ENCODE measurements at places on chromosomes 11 and 22.

GRCh38 chr22:38327396-38327795 lies 10.2 kb upstream of the CSNK1E start:
- no peak overlapping the region for H3K27ac ChIP-seq
- no peak overlapping the region for H3K4me3 ChIP-seq
- no peak for DNase-seq
- H3K27me3 ChIP-seq, result no peaks in the 10 kb centered on the region
- no peaks in the 10 kb centered on the region for H3K4me1 ChIP-seq
- no peaks in the 10 kb centered on the region for H3K36me3 ChIP-seq

DNA sequence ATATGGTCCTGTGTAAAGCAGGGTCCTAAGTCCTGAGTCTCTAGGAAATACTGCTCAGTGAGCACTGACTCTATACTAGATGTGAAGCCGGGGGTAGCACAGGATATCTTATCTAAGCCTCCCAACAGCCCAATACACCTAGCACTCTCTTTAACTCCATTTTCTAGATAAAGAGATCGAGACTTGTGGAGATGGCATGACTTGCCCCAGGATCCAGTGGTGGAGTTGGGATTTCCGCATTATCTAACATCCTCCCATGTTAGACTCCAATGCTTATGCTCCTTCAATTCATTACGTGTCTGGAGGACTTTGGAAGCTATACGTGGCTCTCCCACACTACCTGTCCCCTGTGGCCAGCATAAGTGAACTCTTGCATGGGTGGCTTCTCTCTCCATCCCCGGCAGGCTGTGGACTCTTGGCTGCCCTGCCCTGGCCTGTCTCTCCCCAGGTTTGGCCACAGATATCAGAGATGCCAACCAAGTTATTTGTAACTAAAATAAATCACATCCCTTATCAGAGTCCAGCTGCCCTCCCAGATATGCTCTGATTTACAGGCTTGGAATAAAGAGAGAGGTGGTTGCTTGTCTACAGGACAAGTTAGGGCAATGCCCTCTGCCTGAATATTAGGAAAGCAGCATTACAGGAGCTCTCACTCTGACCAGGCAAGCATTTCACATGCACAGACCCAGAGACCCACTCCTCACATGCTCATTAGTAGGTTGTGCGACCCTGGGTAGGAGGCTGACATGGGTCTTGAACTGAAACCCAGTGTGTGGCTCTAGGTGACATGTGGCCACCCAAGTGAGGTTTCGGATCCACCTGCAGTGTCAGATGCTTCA lies 4.5 kb downstream of the CD44 start:
- no peaks in the 10 kb centered on the region for H3K27me3 ChIP-seq
- no peak overlapping the region for H3K4me3 ChIP-seq
- peaks cover 17% of the 10 kb centered on the region for H3K4me1 ChIP-seq
- no peaks in the 10 kb centered on the region for H3K36me3 ChIP-seq
- H3K27ac ChIP-seq, result peak overlapping the region; percentile 20

- no peaks in the 10 kb centered on the region for H3K36me3 ChIP-seq
- H3K27ac ChIP-seq, result no peak overlapping the region
- no peak for DNase-seq
- H3K4me1 ChIP-seq, result no peaks in the 10 kb centered on the region
Measured at GRCh38 chr11:132312701-132313111, 942.3 kb downstream of the NTM start.

- H3K4me3 ChIP-seq, result peak overlapping the region; percentile 31
- DNase-seq, result no peak
- no peaks in the 10 kb centered on the region for H3K27me3 ChIP-seq
- peaks cover 40% of the 10 kb centered on the region for H3K4me1 ChIP-seq
Measured at GRCh38 chr11:12243486-12243885, 133.1 kb downstream of the MICAL2 start.
